ENCODE measurements at places on chromosomes 7 and 10. TPM values are rescaled to one million over a fixed set of nuclear protein-coding genes. Genes with fewer than 3 reads are reported as not detected.

Gene KRIT1
- 37.8 TPM for total RNA-seq

Gene CCL24
- total RNA-seq, result not detected

Gene DRGX
- total RNA-seq, result 65.2 TPM

Gene PLAU
- 0.59 TPM for total RNA-seq

Gene ZNF239
- 4.1 TPM for total RNA-seq

Gene NODAL
- not detected for total RNA-seq

Gene TMEM213
- not detected for total RNA-seq

Gene TYSND1
- 1.9 TPM for total RNA-seq

Gene SEC61A2
- 24.4 TPM for total RNA-seq
